Suppressor macrophage treated with lipopolysaccharide for 1 hour (primary cell): ENCODE measurements at places on chromosomes 13 and 19.
A peak's percentile ranks its signal among the peaks of the same experiment; 100 is the strongest.

DNA sequence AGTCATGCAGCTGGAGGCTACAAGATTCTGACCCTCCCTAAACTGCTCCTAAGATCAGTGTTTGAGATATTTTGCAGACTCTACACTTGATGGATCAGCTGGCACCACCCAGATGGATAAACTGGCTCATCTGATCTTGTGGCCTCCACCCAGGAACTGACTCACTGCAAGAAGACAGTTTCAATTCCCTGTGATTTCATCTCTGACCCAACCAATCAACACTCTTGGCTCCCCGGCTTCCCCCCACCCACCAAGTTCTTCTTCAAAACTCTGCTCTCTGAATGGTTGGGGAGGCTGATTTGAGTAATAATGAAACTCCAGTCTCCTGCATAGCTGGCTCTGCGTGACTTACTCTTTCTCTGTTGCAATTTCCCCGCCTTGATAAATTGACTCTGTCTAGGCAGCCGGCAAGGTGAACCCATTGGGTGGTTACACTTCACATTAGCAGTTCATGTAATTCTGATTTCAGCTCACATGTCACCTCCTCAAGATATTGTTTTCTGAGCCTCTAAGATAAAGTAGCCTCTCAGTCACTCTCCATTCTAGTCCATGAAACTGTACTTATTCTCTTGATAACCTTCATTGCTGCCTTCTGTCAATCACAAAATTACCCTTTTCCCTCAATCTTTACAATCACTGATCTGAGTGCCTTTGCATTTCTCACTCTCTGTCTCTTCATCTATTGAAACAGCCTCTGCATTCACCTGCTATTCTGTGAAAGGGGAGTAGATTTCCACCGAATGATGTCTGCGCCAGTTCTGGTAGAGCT is 9.9 kb upstream of the FPR3 start:
- peak; percentile 98 for DNase-seq

DNA sequence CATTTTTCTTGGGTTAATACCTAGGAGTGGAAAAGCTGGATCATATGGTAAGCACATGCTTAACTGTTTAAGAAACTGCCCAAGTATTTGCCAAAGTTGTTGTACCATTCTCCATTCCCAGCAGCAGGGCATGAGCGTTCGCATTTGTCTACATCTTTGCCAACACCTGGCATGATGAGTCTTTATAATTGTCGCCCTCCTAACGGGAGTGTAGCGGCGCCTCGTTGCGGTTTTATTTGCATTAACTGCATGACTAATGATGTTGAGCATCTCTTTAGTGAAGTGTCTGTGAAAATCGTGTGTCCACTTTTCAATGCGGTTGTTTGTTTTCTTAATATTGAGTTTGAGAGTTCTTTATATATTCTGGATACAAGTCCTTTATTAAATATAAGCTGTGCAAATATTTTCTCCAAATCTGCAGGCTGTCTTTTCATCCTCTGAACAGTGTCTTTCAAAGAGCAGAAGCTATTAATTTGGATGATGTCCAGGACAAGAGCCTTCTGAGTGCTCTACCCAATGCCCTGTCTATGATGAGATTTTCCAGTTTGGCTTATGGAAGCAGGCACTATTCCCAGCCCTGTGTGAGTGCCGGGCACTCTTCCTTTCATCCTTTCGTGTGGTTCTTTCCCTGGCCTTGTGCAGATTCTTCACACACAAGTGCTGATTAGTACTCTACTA is 202.0 kb downstream of the FOXO1 start:
- DNase-seq, result no peak

- no peak for DNase-seq
Measured at GRCh38 chr13:75871059-75871458, 234.9 kb downstream of the LMO7 start.

DNA sequence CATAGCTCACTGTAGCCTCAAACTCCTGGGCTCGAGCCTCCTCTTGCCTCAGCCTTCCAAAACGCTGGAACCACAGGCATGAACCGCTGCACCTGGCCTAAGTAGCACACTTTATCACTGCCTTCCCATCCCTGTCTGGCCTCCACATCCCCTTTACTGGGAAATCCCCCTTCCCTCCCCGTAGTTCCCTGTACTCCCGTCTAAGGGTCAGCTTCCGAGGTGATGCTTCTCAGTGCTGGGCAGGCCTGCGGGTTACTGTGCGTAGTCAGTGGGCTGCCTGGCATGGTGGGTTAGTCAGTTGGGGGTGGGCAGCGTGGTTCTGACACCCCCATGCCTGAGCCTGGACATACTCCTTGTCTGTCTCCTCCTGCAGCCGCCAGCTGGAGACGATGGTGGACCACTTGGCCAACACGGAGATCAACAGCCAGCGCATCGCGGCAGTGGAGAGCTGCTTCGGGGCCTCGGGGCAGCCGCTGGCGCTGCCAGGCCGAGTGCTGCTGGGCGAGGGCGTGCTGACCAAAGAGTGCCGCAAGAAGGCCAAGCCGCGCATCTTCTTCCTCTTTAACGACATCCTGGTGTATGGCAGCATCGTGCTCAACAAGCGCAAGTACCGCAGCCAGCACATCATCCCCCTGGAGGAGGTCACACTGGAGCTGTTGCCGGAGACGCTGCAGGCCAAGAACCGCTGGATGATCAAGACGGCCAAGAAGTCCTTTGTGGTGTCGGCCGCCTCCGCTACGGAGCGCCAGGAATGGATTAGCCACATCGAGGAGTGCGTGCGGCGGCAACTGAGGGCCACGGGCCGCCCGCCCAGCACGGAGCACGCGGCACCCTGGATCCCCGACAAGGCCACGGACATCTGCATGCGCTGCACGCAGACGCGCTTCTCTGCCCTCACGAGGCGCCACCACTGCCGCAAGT is 8.4 kb downstream of the PLEKHF1 start:
- no peak for DNase-seq

DNA sequence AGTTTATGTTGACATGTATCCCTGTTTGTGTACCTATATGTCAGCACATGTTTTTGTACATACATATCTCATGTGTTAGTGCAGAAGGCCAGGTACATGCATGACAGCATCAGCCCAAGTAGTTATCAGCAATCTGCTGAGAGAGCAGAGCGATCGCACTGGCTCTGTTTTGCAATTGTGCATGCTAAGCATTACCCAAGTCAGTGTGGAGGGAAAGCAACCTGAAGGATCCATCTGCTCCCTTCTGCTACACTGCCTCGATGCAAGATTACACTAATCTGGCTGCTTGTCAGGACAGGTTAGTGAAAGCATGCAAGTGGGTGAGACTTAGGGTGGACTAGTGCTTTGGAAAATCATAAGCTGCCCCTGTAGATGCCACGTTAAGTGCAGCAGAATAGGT is 211.8 kb downstream of the PCCA start:
- DNase-seq, result no peak

DNA sequence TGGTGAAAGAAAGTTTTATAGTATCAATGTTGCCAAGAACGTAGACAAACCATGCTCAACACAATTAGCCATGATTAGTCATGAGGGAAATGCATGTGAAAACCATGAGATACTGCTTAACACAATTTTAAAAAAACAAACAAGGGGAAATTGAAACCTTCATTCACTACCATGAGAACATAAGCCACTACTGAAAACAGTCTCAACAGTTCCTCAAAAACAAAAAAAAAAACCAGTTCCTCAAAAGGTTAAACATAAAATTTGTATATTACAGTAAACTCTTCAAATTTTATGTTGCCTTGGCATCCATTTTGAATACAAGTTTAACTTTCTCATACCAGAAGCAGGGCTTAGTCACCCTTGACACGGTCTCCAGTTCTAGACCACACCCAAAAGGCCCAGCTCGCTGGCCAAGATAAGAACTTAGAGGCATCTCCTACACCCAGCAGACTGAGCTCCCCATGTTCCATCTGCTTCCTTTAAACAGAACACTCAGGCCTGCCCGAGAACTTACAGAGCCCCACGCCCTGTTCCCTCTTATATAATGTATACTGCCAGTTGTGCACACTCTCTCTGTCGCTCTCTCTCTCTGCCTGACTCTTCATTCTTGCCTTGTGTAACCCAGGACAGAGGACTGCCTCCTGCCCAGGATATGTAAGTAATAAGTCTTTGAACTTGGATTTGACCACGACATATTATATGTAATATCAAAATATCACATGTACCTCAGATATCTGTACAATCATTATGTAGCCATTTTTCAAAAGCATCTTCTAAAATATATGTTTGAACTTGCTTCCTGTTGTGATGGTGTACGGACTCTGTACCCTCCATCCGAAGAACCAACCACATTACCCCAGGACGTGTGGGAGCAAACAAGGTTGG is 67.4 kb downstream of the STK24 start:
- DNase-seq, result peak; percentile 96

DNA sequence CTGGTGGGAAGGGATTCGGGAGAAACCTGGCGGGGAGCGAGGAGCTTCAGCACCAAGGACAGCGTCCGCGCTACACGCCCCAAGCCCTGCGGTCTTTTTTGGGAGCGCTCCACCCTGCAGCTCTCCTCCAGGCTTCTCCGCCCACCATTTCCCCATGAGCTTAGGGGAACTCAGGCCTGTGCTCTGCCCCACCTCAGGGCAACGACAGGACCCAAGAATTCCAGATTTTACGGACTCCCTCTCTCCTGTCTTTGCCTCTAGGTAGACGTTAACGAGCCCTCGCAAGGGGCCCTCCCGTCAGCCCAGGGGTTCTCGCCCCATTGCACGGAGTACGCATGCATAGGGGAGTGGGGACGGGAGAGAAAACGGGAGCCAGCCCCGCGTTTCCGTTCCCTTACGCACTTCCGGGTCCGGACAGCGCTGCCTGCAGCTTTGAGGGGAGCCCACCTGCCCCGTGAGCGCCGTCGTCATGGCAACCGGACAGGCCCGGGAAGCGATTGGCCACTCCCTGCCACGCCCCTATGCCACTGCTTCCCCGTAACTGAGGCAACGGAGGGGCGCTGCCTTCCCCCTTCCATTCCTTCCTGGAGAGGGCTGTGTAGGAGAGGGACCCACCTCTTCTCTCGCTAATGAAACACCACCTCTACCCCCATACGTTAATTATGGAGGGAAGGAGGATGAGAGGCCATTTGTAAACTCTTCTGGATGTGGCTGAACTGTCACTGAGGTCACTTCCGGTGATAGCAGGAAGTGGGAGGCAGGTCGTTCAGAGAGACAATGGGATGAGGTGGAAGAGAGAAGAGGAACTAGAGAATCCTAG is 20.8 kb downstream of the NOVA2 start:
- peak; percentile 55 for DNase-seq

GRCh38 chr19:17778251-17778967 is 16.5 kb upstream of the B3GNT3 start:
- DNase-seq, result peak; percentile 88

DNA sequence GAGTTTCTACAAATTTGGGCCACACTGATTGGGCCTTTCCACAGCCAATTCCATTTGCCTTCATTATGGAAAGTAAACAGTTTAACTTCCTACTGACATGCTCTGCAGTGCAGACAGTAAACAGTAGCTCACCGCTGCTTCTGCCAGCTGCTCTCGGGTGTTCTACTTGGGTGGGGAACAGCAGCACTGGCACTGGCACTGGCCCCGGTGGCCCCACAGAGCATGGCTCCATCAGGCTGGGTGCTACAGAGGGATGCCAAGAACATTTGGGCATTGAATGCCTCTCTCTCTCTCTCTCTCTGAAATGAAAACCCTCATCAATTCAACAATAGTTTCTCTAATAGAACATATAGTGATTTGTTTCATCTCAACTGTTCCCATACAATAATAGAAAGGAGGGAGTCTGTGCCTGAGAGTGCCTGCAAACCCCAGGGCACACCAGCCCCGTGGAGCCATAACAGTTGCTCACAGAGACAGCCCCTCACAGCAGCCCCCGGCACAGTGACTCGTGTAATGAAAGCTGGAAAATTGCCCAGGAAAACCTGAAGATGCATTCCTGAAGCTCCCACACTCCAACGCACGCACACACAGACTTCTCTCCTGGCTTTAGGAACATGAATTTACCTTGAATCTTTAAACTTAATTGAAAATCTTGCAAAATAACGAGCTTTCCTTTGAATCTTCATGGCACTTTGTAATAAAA is 38.2 kb upstream of the GJB6 start:
- no peak for DNase-seq

GRCh38 chr13:83536941-83537340 is 345.3 kb downstream of the SLITRK1 start:
- no peak for DNase-seq

GRCh38 chr19:55362174-55362989 is 678 bp downstream of the GARIN5B start:
- DNase-seq, result no peak
